ENCODE measurements at places on chromosomes 2 and 18.

GRCh38 chr2:222433332-222434173 lies 9.2 kb downstream of the SGPP2 start:
- no peak overlapping the region for H3K27ac ChIP-seq
- H3K4me3 ChIP-seq = no peak overlapping the region
- DNase-seq = no peak
- H3K36me3 ChIP-seq = no peaks in the 10 kb centered on the region
- no peaks in the 10 kb centered on the region for H3K27me3 ChIP-seq

- no peak for DNase-seq
- H3K27me3 ChIP-seq = no peaks in the 10 kb centered on the region
- H3K4me3 ChIP-seq = no peak overlapping the region
- no peaks in the 10 kb centered on the region for H3K36me3 ChIP-seq
- peak overlapping the region; percentile 79 for H3K27ac ChIP-seq
Measured at GRCh38 chr2:64115808-64116598, 28.2 kb downstream of the PELI1 start.

DNA sequence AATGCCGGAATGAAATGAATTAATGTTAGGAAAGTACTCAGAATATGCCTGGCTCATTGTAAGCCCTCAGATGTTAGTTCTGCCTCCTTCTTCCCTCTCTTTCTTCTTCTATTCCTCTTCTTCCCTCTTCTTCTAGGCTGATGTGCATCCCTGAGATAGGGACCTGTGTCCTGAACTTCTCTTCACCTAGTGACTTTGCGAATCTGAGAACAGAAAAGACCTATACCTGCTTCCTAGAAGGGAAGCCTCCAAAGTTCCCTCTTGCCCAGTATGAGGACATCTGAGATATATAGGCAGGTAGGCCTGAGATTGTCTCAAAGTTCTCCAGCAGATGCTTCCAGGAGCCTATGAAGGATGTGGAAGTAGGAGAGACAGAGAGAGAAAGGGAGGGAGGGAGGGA lies 8.1 kb upstream of the CYP27A1 start:
- DNase-seq = no peak
- no peak overlapping the region for H3K27ac ChIP-seq
- no peaks in the 10 kb centered on the region for H3K4me1 ChIP-seq
- H3K4me3 ChIP-seq = no peak overlapping the region

DNA sequence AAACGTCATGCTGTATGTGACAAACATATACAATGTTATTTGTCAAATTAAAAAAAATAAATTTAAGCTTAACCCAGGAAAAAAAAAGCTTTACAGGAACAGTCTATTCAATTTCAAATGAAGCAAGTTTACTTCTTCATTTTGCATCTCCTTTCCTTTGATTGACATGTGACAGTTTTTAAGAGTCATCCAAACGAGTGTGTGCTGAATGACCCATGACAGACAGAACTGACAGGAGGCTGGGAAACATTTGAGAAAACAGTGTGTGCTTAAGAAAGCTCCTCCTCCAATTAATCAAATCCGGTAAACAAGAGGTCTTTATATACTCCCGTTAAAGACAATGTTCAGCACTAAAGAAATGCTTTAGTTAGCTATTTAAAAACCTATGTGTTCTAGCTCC lies 177.7 kb downstream of the SRBD1 start:
- no peak for DNase-seq
- no peaks in the 10 kb centered on the region for H3K4me1 ChIP-seq
- H3K36me3 ChIP-seq = no peaks in the 10 kb centered on the region
- no peak overlapping the region for H3K4me3 ChIP-seq
- no peak overlapping the region for H3K27ac ChIP-seq
- H3K27me3 ChIP-seq = no peaks in the 10 kb centered on the region

DNA sequence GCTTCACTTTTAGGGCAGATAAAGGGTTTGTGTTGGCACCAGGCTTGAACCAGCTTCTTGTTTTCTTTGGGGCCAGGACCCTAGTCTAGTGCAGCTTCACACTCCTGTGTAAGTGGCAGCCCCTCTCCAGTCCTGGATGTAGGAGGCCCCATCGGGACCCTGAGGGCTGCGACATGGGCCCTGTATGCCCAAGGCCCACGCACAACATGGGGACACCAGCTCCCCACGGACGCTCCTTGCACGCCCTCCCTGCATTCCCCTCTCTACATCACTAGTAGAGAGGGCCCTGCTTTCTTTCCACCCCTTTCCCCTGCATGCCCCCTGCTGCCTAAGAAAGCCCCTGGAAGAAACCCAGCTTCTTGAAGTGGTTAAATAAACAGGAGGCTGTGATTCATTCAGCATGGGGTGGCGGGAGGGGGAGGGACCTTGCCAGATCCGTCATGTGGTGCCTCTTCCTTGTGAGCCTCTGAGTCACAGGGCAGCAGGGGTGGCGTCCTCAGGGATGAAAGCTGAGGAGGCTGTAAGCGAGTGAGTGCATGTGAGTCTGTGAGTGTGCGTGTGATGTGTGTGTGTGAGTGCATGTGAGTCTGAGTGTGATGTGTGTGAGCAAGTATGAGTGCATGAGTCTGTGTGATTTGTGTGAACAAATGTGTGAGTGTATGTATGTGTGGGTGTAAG lies 42.5 kb downstream of the COPS8 start:
- DNase-seq = peak; percentile 95
- peaks cover 30% of the 10 kb centered on the region for H3K4me1 ChIP-seq
- H3K27me3 ChIP-seq = no peaks in the 10 kb centered on the region
- peak overlapping the region; percentile 82 for H3K27ac ChIP-seq
- no peak overlapping the region for H3K4me3 ChIP-seq

GRCh38 chr2:147438882-147439281 lies 405.9 kb upstream of the ACVR2A start:
- no peak overlapping the region for H3K4me3 ChIP-seq
- DNase-seq = peak; percentile 32
- H3K36me3 ChIP-seq = no peaks in the 10 kb centered on the region
- no peaks in the 10 kb centered on the region for H3K27me3 ChIP-seq

GRCh38 chr2:104793966-104794365 lies 59.9 kb upstream of the POU3F3 start:
- no peaks in the 10 kb centered on the region for H3K27me3 ChIP-seq
- DNase-seq = no peak
- H3K36me3 ChIP-seq = no peaks in the 10 kb centered on the region

- H3K36me3 ChIP-seq = no peaks in the 10 kb centered on the region
- H3K4me1 ChIP-seq = no peaks in the 10 kb centered on the region
- no peak overlapping the region for H3K27ac ChIP-seq
- no peaks in the 10 kb centered on the region for H3K27me3 ChIP-seq
Measured at GRCh38 chr2:230748087-230748486, 35.4 kb downstream of the CAB39 start.

DNA sequence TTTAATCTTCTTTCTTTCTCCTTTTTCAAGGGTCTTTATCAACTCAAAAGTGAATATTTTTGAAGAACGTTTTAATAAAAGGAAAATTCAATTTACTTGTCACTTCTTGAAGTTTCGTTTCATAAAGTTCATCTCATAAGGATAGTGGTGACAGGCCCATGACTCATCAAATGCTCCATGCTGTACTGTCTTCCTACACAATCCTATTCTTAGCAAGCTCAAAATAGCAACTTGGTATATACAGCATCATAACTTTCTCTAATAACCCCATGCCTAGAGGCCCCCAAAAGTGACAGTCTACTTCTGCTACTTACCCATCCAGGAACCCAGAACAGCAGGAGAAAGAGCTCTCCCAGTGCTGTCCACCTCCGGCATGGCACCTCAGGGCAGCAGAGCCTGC lies 7.7 kb downstream of the FBXO15 start:
- no peak for DNase-seq
- H3K36me3 ChIP-seq = no peaks in the 10 kb centered on the region
- H3K27ac ChIP-seq = no peak overlapping the region
- H3K4me1 ChIP-seq = no peaks in the 10 kb centered on the region

DNA sequence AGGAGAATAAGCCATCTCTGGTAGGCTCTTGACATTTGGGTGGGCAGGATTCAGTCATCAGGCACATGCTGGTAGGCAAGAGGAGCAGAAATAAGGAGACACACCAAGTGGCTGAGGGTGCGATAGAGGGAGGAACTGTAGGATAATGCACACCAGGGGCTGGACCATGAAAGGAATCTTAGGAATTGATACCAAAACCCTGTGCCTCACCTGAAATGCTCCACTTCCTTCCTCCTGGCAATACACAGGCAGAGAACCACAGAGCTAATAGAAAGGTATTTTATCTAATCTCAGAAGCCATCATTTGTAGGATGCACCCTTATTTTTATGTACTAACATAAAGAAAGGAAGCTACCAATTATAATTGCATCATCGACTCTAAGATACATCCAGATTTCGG lies 4.4 kb upstream of the CYP1B1 start:
- peaks cover 27% of the 10 kb centered on the region for H3K4me1 ChIP-seq
- H3K4me3 ChIP-seq = no peak overlapping the region
- no peak overlapping the region for H3K27ac ChIP-seq
- peaks cover 8% of the 10 kb centered on the region for H3K27me3 ChIP-seq
- H3K36me3 ChIP-seq = no peaks in the 10 kb centered on the region

All from hepatocyte (in vitro differentiated cells).